ENCODE measurements at places on chromosomes 6 and 20. TPM values are rescaled to one million over a fixed set of nuclear protein-coding genes. Genes with fewer than 3 reads are reported as not detected.

- DNase-seq: no peak
Measured at GRCh38 chr20:6612606-6612923, 154.9 kb upstream of the BMP2 start.

- peak; percentile 95 for DNase-seq
Measured at GRCh38 chr6:32984622-32985389, 16.4 kb downstream of the BRD2 start.

TRIM10 gene
- total RNA-seq: not detected

- DNase-seq: no peak
Measured at GRCh38 chr6:83911278-83911677, 51.8 kb downstream of the CYB5R4 start.

DNA sequence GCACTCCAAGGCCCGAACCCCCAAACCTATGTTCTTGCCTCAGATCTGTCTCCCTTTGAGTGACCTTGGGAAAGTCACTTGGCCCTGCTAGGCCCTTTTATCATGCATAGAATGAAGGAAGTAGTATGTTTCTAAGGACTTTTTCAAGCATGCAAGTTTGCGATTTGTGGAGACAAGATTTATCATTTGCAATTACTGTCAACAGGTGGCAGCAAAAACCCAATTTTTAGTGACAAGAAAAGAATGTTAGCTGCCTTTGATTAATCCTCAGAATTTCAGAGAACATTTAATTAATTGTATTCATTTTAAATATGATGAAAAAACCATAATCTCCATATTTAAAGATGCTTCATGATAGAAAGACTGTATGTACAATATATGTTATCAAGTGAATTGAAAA lies 28.3 kb upstream of the PREP start:
- no peak for DNase-seq

DNA sequence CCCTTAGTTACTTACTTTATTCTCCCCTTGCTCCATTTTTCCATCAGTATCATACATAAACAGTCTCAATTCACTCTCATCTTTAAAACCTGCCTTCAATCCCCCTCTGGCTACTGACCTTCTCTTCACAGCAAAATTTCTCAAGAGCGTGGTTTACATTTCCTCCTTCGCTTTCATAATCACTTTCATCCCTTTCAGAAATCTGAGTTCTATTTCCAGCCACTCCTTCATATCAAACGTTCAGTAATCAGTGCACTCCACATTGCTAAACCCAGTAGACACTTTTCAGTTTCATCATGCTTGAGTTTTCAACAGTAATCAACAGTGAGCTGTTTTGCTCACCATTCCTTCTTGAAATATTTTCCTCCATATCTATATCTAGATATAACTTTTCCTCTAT lies 176.7 kb upstream of the HSF2 start:
- DNase-seq: no peak

DNA sequence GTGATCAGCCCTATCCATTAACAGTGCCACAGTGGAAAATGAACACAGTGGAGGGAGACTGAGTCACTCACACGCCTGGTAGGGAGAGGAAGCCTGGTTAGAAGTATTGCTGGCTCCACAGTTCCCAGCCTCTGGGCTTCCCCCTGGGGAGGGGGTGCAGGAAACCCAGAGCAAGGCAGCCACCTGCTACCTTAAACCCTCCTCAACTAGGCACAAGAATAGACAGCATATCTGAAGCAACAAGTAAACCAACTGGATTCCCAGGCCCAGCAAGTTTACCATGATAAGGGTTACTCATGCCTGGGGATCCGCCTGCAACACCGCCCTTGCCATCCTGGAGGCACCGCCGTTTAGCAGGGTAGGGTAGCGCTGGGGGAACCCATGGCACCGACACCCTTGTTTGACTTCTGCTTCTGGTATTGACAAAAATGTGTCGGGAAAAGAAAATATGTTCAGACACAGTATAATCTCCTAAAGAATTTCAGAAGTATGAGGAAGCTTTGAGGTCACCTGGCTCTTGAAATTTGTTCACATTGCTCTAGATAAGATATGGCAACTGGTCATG lies 38.3 kb downstream of the SLC22A23 start:
- DNase-seq: no peak

LY6G6C gene
- not detected for total RNA-seq

DNA sequence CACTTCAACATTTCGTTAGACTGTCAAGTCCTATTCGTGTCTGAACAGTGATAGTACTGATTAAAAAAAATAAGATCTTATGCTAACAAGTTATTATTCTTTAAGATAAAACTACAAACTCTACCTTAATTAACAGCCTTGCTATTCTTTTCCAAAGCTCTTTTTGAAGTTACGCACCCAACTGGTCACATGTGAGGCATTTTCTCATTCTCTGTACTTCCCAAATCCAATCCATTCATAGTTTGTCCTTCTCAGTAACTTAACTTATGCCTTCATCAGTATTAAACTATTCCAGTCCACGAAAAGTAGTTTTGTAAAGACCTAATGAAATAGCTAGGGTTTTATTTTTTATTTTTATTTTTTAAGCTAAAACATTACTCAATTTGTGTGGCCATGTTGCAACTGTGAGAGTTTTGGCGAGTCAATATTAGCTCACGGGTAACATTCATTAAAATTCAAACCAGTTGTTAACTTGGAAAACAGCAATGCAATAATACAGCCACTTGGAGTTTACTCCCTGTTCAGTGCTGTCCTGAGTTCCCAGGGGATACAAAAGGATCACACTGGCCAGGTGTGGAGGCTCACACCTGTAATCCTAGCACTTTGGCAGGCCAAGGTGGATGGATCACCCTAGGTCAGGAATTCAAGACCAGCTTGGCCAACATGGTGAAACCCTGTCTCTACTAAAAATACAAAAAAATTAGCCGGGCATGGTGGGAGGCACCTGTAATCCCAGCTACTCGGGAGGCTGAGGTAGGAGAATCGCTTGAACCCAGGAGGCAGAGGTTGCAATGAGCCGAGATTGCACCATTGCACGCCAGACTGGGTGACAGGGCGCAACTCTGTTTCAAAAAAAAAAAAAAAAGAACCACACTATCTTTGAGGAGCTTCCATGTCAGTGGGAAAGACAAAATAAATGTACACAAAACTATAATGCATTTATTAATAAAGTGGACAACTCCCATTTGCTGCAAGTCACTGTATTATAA lies 27.9 kb upstream of the EEF1A1 start:
- DNase-seq: no peak

DNA sequence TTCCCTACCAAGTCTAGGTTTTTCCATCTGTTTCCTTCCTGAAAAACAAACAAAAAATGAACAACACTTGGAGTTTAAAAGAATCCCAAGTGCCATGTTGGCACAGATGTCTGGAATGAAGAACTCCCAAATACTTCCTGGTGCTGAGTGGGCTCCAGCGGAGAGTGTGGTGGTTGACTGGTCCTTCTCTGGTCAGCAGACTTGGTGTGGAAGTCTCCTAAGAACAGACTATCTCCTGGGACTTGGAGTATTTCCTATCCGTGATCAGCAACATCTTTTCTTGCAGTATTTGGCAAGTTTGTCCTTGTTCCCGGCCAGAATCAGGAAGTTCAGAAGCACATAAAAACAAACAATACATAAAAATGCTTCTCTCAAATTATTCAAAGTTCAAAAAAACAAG lies 154.1 kb downstream of the MTFR2 start:
- DNase-seq: no peak

DNA sequence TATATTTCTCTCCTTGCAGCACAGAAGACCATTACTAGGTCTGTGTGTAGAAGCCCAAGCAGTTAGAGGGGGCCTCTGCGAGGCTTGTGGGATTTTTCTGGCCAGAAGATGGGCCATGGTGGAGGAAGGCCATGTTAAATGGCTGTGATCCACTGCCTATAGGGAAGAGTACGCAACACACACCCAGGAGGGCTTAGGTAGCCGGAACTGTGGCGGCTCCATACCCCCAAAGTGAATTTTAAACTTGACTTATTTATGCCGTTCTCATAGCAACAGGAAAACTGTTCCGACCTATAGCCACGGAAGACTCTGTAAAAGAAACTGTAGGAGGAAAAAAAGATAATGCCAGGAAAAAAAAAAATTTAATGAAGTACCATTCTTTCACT lies 69.5 kb downstream of the SLX4IP start:
- DNase-seq: no peak

DNA sequence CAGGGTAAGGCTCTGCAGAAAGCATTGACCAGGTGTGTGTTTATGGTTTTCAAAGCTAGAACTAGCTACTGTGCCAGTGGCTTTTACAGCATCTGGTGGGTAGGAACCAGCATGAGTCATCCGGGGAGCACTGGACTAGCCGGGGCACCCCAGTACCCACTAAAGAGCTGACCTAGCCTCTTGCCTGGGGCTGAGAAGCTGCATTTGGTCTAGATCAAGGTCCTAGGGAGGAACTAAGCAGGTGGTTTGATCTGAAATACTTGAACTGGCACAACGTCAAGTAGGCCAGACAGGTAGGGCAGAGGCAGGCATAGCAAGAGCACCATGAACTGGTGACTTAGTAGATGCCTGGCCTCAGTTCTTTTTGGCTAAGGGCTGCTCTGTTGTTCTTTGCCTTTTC lies 109.8 kb upstream of the PTPRK start:
- DNase-seq: no peak

DNA sequence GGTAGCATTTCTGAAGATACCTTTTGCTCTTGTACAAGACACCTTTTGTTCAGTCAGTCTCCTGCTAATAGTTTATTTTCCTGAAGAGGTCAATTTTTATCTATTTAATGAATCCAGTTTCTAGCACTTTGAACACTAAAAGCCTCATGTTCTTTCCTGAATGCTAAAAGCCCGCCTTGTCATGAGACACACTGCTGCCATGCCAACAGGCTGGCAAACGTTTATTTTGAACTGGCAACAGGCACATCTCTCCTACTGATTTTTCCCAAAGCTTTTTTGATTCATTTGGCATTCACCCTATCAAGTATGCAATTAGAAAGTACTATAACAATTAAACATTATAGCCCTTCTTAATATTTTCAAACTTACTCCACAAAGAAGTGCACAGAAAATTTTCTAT lies 421.2 kb upstream of the EYS start:
- no peak for DNase-seq

DNA sequence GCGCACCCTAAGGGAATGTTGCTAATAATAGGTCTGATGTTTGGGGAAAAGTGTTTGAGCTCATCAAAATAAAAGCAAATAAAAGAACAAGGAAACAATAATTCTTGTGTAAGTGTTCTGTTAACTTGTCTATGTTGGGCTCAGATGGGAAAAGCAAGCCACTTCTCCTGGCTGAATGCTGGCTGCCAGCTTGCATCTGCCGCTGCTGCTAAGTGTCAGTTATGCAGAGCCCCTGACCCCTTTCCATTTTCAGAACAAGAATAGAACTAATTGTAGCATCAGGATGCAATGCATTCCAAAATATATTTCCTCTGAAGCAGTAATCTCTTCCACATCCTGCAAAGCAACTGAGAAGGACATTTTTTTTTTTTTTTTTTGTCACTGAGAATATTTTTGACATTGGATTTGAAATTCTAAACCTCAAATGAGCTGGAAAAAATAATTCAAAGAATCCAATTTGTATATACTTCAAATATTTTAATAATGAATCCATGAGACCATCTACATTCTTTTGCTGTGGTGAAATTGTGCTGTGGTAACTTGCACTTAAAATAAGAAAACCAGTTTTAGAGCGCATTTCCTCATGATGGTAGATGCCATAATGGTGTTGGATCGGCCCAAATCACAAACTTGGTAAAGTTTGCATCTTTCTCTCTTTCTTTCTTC lies 43.9 kb upstream of the DEK start:
- no peak for DNase-seq

- DNase-seq: no peak
Measured at GRCh38 chr20:878511-879307, 37.4 kb downstream of the ANGPT4 start.

All from right atrium auricular region (tissue), 2 donors.